ENCODE measurements at places on chromosomes 5 and 9. TPM values are rescaled to one million over a fixed set of nuclear protein-coding genes. Genes with fewer than 3 reads are reported as not detected.

The PLAC8L1 gene
- not detected for polyA plus RNA-seq

The GPR150 gene
- not detected for polyA plus RNA-seq

The HDAC3 gene
- polyA plus RNA-seq, result 64.4 TPM

The SV2C gene
- polyA plus RNA-seq, result 0.01 TPM

The SPATA9 gene
- polyA plus RNA-seq, result not detected

The LCN15 gene
- not detected for polyA plus RNA-seq

The GLDC gene
- not detected for polyA plus RNA-seq

The CER1 gene
- polyA plus RNA-seq, result not detected

The SCGB3A2 gene
- 15.9 TPM for polyA plus RNA-seq

The C5orf58 gene
- polyA plus RNA-seq, result 0.46 TPM

The FOXD4 gene
- not detected for polyA plus RNA-seq

The GRIN1 gene
- polyA plus RNA-seq, result not detected

The CYLC2 gene
- not detected for polyA plus RNA-seq

The SMARCA2 gene
- polyA plus RNA-seq, result 11.8 TPM

Measured in CD14-positive monocyte (primary cell).